Nucleus accumbens (tissue), 56 donors: ENCODE measurements at places on chromosomes 3 and 15.

GRCh38 chr15:34514251-34514670 lies 69.2 kb downstream of the GOLGA8B start:
- no peak for DNase-seq

- no peak for DNase-seq
These were observed 5.1 kb upstream of the SLC25A38 start for GRCh38 chr3:39378088-39378487.

- no peak for DNase-seq
These were observed 12.1 kb downstream of the SLC4A7 start for GRCh38 chr3:27471923-27472550.

- no peak for DNase-seq
These were observed 59.0 kb downstream of the MAGI1 start for GRCh38 chr3:65979731-65980130.

- DNase-seq: no peak
These were observed 33.2 kb upstream of the LEKR1 start for GRCh38 chr3:156792945-156793344.

DNA sequence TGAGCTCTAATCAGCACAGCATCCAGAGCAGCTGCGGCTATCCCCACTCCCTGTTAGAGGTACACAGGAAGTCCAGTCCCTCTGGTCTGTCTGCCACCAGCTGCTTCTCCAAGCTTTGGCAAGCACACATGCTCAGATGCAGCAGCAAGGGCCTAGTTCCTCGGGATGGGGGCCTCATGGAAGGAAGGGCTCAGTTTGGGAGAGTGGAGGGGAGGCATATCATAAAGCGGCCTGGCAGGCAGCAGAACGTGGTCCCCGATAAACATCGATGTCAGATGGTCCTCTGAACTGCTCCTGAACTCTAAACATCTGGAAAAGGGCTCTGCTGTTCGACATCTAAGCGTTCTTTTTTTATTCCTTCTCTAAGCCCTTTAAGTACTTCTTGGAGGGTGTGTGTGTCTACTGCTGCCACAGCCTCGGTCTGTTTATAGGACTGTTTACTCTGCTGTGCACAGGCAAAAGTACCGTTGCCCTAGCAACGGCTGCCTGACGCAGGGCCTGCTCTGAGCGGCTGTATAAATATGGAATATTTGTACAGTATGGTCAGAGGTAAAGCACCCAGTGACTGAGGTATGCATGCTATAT lies 74.6 kb downstream of the PRICKLE2 start:
- DNase-seq: no peak

DNA sequence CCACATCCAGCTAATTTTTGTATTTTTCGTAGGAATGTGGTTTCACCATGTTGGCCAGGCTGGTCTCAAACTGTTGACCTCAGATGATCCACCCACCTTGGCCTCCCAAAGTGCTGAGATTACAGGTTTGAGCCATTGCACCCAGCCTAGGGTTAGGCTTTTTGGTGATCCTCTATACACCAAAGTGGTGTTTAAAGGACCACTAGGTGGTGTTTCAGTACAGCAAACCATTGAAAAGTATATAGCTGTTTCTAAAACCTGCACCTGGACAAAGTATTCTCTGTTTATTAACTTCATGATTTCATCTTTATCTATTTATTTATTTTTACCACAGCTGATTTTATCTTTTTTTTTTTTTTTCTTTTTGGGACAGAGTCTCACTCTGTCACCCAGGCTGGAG lies 68.4 kb downstream of the MINDY2 start:
- DNase-seq: no peak

- no peak for DNase-seq
These were observed 43.8 kb downstream of the SPINK8 start for GRCh38 chr3:48289659-48290058.

GRCh38 chr15:79213650-79214049 lies 68.9 kb upstream of the ANKRD34C start:
- DNase-seq: no peak

- no peak for DNase-seq
These were observed 40.5 kb downstream of the FILIP1L start for GRCh38 chr3:100073714-100074307.

DNA sequence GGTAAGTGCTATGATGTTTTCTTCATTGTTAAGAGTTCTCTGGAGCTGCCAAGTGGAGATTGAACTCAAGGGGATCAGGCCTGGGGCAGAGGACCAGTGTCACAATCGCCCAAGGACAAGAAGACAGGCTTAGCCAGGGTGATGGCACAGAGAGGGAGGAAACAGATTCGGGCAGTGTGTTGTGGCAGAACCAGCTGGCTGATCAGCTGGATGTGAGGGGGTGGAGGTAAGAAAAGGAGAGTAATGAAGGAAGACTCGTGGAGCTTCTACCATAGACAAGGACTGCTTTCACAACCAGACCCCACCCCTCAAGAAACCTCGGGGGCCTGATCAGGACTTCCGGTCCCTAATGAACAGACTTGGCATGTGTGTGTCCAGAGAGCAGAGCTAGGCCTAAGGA lies 60.9 kb upstream of the LINGO1 start:
- DNase-seq: no peak

DNA sequence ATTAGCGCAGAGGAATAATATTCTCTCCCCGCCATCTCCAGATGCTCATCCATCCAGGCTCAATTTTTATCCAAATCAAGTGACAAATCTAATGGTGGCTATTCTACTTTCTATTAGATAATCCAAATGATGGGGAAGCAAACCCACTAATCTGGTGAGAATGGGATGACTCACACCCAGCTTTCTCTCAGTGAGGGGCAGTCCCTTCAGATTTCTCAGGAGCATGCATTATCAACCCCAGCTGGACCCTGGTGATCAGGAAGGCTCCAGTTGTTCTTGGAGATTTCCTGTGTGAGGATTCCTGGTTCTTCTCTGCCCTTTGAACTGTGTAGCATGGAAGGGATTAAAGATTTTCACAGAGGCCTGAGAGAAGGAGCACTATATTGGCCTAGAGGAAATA lies 358.0 kb downstream of the WDR72 start:
- no peak for DNase-seq

DNA sequence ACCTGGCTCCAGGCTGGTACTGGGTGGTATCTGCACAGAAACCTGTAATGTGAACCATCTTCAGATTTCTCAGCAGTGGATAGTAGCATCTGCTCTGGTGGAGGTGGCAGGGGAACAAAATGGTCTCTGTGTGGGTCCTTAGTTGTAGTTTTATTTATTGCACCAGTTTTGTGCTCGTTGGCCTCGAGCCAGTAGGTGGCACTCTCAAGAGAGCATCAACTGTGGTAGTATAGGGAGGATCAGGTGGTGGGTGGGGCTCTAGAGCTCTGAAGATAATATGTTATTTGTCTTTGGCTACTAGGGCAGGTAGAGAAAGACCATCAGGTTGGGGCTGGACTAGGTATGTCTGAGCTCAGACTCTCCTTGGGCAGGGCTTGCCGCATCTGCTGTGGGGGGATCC lies 254.0 kb upstream of the GPR149 start:
- no peak for DNase-seq

GRCh38 chr15:39685999-39686613 lies 96.5 kb downstream of the FSIP1 start:
- DNase-seq: no peak

DNA sequence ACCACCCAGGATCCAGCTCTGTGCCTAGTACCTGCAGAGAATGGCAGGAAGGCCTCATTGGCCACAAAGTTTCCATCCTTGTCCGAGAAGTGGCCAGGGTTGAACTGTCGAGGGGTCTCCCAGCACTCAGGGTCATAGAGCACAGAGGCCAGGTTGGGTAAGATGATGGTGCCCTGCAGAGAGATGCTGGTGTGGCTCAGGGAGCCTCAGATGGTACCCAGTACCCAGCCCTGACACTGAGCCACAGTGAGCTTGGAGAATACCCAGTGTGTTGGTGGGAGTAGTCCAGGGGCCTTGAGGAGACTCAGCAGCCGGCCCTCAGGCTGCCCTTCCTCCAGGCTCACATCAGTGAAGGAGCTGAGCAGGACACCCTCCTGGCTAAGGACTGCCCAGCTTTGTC lies 11.5 kb upstream of the PARL start:
- DNase-seq: no peak

- no peak for DNase-seq
These were observed 76.0 kb downstream of the TMCO5A start for GRCh38 chr15:38010395-38010794.

DNA sequence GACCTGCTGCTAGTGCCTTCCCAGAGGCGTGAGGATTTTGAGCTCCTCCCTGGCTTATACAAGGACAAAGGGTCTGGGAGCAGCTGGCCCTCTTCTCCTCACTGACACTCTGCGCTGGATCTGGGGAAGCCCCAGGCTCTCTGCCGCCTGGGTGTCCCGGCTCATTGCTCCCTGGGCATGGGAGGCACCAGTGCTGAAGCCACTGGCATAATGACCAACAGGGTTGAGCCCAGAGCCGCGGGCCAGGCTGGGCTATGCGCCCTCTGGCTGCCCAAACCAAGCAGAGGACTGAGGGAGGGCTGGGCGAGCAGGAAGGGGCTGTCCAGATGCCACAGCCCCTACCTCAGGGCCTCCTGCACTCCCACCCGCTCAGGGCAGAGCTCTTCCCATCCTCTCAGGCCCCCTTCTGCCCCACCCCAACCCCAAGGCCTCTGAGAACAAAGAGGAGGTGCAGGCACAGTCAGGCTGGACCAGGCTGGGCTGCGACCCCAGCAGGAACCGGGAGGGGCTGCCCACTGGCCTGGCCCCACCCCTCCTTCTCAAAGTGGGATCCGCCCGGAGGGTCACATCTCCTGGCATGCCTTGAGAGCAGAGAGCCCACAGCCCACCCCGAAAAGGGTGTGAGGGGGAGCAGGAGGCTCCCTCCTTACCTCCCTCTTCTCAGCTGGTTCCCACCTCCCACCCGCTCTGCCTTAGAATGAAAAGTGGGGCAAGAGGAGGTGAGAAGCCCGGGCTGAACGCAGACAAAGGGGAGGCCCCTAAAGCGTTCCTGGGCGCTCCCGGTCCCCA lies 1.6 kb downstream of the LINGO1 start:
- peak; percentile 41 for DNase-seq

- no peak for DNase-seq
These were observed 3.8 kb upstream of the LARP6 start for GRCh38 chr15:70857562-70858285.
